ENCODE measurements at places on chromosomes 7 and 10.
A peak's percentile ranks its signal among the peaks of the same experiment; 100 is the strongest.

DNA sequence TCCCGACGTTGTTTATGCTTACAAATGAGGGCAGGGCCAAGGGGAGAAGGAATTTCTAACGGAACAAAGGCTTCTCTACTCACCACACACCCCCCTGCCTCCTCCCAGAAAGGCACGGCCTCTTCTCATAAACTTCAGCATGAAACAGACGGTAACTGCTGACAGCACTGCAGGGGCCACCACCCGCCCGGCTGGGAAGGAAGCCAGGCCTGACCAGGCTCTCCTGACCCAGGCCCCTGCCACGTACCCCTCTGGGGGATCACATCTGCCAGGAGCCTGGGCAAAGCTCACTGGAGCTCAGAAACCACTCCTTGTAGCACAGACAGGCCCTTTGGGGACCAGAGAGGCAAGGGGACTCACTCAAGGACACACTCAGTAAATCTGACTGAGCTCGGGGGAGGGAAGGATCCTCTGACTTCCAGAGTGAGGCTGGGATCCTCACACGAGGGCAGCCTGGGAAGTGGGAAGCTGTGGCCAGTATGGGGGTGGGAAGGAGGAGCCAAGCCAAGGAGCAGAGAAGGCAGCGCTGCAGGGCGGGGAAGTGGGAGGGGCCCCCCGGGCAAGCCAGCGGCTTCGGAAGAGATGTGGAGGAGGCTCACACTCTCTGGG lies 46.1 kb downstream of the ZCCHC24 start:
- DNase-seq: no peak

- DNase-seq: no peak
These were observed 386.8 kb upstream of the POT1 start for GRCh38 chr7:125316466-125316865.

GRCh38 chr7:29593459-29593858 lies 29.8 kb downstream of the PRR15 start:
- no peak for DNase-seq

DNA sequence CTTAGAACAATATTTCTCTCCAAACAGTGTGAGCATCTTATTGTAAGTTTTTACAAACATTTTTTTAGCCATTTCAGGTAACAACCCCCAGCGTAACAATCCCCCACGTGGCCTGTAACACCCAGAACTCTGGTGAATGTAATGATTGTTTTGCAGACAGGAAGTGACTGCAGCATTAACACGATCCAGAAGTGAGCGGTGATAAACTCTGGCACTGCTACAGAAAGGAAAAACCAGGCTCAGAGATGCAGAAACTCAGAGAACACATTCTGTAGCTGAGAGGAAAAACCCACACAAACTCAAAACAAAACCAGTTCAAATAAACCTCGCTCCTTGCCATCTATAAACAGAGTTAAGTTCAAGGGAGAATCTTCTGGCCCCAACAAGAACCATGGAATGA lies 285.7 kb downstream of the FGFR2 start:
- DNase-seq: no peak

DNA sequence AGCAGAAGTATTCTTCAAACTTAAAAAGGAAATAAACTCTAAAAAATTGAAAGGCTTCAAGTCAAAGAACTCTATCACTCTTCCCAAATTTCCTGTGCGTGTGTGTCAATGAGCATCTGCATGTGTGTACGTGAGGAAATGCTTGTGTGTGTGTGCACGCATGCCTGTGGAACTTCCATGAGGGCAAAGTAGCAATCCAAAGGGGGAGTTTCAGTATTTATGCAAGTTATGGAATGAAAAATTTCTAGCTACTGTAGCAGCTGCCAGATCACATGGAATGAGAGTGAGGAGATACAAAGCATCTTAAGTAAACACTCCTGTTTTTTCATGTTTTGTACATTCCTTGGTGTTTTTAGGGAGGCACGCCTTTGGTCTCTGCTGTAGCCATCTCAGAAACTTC lies 152.6 kb downstream of the RAPGEF5 start:
- DNase-seq: no peak

GRCh38 chr7:101244375-101245146 lies at the start of gene FIS1:
Gene FIS1, minus strand, starts transcription at chr7:101245081. Its CDS starts 77 bp downstream, at chr7:101245004.
- peak; percentile 54 for DNase-seq

- DNase-seq: no peak
These were observed 126.5 kb upstream of the VKORC1L1 start for GRCh38 chr7:65746398-65746669.

DNA sequence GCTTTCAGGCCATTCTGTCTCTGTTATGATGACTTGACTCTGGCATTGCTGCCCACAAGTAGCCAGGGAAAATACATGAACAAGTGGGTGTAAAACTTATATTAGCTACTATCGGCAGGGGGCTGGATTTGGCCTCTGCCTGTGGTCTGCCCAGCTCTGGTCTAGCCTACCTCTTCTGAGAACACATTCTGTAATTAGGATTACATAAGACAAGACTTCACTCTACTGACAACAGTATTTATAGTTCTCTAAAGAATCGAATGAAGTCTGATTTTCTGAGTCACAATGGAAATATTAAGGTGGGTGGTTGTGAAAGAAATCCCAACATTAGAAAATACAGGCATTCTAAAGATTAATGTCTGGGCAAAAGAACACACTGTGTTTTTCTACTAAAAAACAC lies 55.5 kb downstream of the DLD start:
- DNase-seq: no peak

- DNase-seq: no peak
These were observed 712.2 kb upstream of the GALNT17 start for GRCh38 chr7:70419526-70420380.

GRCh38 chr10:11684717-11685645 lies 57.2 kb upstream of the ECHDC3 start:
- DNase-seq: no peak

DNA sequence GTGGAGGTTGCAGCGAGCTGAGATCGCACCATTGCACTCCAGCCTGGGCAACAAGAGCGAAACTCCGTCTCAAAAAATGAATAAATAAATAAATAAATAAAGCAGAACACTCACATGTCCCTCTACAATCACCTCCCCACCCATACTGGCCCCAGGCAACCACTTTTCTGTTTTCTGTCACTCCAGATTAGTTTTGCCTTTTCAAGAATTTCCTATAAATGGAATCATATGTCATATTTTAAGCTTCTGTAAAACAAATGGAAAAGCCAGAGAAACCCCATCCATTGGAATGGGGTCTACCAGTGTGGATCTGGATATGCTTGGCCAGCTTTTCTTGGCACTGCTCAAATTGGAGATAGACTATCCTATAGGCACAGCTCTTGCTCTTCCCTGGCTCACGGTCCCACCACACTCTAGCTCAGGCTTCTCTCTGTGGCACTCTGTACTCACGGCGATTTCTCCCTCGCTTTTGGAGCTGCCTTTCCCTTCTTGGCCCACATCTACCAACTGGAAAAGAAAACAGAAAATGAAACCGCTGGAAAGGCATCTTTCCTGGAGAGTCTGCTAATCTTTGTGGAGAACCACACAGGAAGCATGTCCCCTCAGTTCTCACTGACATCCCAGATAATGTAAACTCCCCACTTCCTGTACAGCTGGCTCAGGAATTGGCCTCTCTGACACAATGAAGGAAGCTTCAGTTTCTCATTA lies 210.1 kb downstream of the JCAD start:
- DNase-seq: no peak

Measured in cortex of kidney (tissue), 1 donor.